ENCODE measurements at places on chromosomes 12 and 14.

- DNase-seq, result no peak
Observed at GRCh38 chr14:104746071-104746545, 6.8 kb upstream of the SIVA1 start.

GRCh38 chr12:71890475-71890874 lies 48.2 kb upstream of the TPH2 start:
- DNase-seq, result no peak

DNA sequence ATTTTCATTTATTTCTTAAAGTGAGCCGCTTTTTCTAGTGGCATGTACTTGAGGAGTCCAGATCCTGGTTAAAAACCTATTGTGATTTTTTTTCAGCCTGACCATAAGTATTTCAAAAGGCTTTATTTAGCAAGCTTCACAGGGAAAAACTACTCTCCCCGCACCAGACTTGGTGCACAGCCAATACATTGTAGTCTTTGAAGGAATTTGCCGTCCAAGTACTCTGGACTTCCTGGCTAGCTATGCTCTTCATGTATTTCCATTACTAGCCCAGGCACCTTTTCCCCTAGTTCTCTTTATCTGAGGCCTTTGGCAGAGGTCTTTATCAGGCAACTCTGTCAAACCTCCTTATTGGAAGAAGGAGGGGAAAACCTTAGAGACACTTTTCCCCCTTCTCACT lies 234.7 kb downstream of the CCDC91 start:
- peak; percentile 14 for DNase-seq

- DNase-seq, result no peak
Observed at GRCh38 chr12:106704081-106704480, 70.4 kb upstream of the RIC8B start.

GRCh38 chr12:71448150-71448581 lies 8.6 kb downstream of the LGR5 start:
- no peak for DNase-seq

- no peak for DNase-seq
Observed at GRCh38 chr12:112574896-112575558, 156.3 kb downstream of the PTPN11 start.

GRCh38 chr12:14280921-14281320 lies 84.6 kb upstream of the ATF7IP start:
- no peak for DNase-seq

Measured in forelimb muscle (tissue), 1 donor.